ENCODE measurements at places on chromosomes 2 and 18.

- no peak for DNase-seq
Observed at GRCh38 chr2:205270689-205271088, 411.6 kb upstream of the NRP2 start.

DNA sequence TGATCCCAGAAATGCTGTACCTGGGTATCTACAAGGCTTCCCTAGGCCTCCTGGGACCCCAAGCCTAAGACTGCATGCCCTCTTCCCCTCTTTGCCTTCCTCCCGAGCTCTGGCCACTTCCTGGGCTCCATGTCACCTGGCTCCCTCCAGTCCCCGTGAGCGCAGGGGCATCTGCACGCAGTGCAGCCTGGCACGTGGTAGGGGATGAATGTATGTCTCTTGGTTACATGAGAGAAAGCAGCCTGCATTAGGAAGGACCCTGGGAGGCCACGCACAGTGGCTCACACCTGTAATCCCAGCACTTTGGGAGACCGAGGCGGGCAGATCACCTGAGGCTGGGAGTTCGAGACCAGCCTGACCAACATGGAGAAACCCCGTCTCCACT, 15.8 kb downstream of the PASK start:
- no peak for DNase-seq

- DNase-seq: no peak
Observed at GRCh38 chr2:148130581-148130980, 109.7 kb downstream of the MBD5 start.

DNA sequence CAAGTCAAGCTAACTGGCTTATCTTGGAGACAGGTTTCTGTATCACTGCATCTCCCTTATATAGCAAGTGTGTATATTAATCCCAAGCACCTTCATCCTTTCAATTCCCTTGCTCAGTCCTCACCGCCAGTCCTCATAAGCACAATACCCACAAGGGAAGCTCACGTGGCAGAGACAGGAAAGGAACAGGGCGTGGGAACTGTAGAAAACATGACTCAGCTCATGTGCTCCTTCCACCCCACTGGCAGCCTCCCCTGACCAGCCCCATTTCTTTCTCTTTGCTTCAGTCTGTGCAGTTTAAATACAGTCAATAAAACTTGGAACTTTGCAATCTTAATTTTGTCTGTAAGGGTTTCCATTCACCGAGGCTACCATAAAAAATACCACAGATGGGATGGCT, 36.5 kb upstream of the CDH19 start:
- no peak for DNase-seq

DNA sequence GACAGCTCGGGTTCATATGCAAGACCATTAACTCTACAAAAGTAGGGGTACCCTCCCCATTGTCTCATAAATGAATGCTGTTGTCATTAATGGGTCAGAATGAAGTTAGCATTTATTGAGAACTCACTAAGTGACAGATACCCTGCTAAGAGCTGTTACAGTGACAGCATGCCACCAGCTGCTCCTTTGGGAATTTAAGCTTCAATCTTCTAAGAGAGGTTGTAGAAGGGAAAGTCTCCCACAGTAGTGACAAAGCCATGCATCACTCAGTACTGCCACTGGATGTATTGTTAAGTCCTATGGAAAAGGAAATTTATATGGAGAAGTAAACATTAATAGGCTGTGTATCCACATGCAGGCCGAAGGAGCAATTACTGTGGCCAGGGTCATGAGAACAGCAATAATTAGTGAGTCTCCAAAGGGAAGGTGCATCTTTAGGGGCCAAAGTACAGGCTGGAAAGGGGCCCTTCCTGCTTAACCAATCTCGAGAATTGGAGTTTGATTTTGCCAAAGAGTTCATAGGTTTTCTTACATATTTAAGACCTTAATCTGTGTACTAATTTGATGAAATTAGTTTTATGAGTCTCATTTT, 64.5 kb upstream of the FAM124B start:
- no peak for DNase-seq

- no peak for DNase-seq
Observed at GRCh38 chr18:80239830-80240229, 7.5 kb downstream of the PARD6G start.

DNA sequence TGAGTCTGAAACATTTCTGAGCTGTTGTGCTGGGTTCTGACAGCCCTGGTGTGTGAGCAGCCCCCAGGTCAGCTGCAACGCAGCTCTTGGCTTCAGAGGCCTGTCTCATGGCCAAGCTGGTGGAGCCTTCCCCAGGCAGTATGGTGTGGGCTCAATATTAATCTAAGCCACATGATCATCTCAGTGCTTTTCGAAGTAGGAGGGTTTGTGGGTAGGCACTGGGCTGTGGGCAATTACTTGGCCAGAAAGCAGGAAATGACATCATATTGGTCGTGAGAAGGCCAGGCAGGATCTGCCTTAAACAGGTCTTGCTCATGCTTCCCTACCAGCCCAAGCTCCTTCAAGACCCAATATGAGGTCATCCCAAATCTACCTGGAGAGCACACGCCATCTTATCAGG, 26.9 kb downstream of the LOXHD1 start:
- DNase-seq: no peak

- DNase-seq: no peak
Observed at GRCh38 chr2:31997653-31998052, 13.2 kb downstream of the MEMO1 start.

- no peak for DNase-seq
Observed at GRCh38 chr18:3383381-3383915, 66.5 kb upstream of the TGIF1 start.

GRCh38 chr2:21452678-21453077, 328.9 kb downstream of the TDRD15 start:
- DNase-seq: no peak

DNA sequence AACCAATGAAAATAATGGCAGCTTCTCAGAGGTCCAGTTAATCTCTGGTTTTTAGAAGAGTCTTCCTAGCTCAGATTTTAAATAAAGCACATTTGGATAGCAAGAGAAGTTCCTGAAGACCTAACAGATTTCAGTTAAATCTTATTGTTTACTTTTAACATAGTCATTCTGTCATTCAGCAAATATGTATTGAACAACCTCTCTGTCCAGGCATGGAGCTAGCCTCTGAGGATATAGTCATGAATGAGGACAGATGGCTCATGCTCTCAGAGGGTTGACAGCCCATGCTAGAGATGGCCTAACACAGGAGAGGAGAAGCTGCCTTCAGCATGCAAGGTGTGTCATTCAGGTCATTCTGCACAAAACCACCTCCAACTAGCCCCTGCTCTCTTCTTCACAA, 6.2 kb downstream of the CCBE1 start:
- no peak for DNase-seq

DNA sequence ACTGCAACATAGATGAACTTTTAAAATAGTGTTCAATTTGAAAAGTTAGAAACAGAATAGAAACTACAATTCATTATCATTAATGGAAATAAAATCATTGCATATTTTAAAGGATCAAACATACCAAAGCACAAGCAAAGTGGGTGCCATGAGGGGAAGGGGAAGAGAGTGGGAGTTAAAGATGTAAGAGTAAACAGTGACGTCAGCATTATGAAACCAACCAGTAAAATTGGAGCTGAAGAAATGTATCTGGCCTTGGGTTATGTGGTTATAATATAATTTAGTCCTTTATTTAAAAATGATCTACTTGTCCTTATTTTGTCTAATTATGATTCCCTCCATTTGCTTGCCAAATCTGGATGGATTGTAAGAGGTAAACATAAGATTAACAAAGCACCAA, 6.0 kb downstream of the LINC00305 start:
- DNase-seq: no peak

DNA sequence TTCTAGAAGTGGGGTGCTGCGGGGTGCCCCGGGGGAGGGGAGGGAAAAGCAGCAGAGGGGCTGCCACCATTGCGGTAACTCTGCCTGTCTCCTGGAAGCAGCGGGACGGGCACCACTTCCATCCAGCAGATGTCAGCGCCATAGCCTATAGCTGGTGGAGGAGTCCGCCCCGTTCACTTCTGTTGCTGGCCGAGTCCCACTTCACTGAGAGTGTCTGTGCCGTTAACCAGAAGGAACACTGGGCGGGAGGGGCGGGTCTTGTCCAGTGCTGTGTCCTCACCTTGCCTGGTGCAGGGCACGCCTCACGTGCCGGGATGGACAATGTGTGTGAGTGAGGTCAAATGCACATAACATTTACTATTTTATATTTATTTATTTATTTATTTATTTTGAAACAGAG, 19.3 kb upstream of the ODC1 start:
- no peak for DNase-seq

- DNase-seq: no peak
Observed at GRCh38 chr2:63893163-63893562, 51.5 kb downstream of the UGP2 start.

GRCh38 chr2:197266477-197266876, 44.1 kb downstream of the ANKRD44 start:
- DNase-seq: no peak

DNA sequence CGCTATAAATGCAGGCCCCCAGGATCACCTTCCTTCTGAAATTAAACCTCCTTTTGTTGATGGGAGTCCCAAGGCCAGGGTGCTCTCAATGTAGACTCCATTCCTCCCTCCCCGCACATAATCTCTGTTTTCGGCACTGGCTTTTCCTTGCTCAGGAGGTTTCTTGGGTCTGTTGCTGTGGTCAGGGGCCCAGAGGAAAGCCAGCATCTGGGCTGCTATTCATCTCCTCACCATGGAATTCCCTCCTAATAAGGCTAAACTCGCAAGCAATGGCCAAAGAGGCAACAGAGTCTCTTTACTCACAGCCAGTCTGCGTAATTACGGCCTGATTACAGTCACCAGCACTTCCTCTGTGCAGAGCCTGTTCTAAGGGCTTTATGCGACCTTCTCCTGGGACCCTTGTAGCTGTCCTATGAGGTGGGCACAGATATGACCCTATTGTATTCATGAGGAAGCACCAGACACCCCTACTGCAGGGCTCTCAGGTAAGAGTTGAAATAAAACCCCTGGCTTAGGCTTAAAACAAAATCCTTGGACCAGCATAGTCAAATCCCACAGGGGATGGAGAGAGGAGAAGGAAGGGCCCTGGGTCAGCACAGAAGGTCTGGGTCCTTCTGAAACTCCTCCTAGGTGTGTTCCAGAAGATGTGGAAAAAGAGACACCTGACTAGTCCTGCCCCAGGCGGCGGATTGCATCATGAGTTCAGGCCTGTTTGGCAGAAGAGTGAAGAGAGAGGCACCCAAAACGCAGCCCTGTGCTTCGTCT, 105.0 kb upstream of the SH3BP4 start:
- no peak for DNase-seq

DNA sequence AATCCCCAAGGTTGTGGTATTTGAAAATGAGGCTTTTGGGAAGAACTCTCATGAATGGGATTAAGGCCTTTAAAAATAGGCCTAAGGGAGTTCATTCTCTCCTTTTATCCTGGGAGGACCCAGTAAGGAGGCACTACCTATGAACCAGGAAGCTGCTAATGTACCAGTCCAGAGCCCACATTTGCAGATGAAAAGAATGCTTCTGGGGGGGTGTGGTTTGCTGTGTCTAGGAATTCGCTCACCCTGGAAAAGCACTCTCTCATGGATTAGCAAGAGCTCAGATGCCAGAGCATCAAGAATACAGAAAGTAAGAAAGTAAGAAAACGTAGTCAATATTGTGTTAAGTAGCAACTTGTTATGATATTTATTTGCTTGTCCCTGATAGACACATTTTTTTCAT, 785.7 kb upstream of the GYPC start:
- no peak for DNase-seq

All from activated T-helper 9 cell treated with anti-CD3 and anti-CD28 coated beads, Interleukin-2, amount 50 U/mL, for 16 hours (primary cell).